ENCODE measurements at places on chromosomes 5 and 9. TPM values are rescaled to one million over a fixed set of nuclear protein-coding genes. Genes with fewer than 3 reads are reported as not detected.

DNA sequence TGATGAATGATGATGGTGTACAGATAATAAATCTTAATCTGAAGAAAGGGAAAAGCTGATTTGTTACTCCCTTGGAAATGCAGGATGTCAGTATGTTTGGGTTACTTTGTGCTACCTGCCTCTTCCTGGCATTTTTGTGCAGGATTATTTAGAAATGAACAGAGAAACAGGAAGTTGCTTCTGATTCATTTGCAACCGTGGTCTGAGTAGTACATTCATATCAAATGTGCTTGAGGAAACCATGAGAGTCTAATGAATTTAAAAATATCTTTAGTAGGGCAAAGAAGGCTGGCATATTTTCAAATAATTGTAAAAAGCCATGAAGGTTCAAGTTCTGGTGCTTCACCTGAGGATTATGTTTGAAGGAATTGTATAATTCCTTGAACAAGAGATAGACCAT lies 391.6 kb downstream of the TMEM161B start:
- H3K27me3 ChIP-seq: peaks cover 3% of the 10 kb centered on the region
- no peak overlapping the region for H3K4me3 ChIP-seq
- H3K36me3 ChIP-seq: no peaks in the 10 kb centered on the region
- no peak for DNase-seq
- H3K27ac ChIP-seq: no peak overlapping the region

DNA sequence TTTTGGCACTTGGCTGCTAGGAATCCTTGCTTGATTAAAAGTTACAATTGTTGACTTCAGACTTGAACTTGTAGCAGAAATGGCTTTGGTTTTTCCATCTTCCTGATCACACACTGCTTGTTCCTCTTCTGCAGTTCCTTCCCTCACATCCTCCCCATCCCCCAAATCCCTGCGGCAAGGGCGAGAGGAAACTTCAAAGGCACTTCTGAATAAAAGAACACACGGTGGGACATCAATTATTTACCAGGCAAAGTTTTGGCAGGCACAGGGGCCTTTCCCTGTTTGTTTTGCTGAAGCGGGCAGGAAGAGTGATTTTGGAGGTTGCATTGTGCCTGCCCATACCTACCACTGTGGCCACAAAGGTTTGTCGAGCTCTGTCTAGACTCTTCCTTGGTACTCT lies 260.9 kb downstream of the KIF4B start:
- peaks cover 8% of the 10 kb centered on the region for H3K4me1 ChIP-seq
- DNase-seq: no peak
- no peak overlapping the region for H3K4me3 ChIP-seq
- H3K27ac ChIP-seq: no peak overlapping the region
- H3K36me3 ChIP-seq: no peaks in the 10 kb centered on the region
- no peaks in the 10 kb centered on the region for H3K27me3 ChIP-seq

- H3K36me3 ChIP-seq: no peaks in the 10 kb centered on the region
- DNase-seq: no peak
- H3K27me3 ChIP-seq: peaks cover 1% of the 10 kb centered on the region
- H3K4me1 ChIP-seq: peaks cover 11% of the 10 kb centered on the region
Observed at GRCh38 chr5:127097278-127097677, 24.0 kb upstream of the C5orf63 start.

DNA sequence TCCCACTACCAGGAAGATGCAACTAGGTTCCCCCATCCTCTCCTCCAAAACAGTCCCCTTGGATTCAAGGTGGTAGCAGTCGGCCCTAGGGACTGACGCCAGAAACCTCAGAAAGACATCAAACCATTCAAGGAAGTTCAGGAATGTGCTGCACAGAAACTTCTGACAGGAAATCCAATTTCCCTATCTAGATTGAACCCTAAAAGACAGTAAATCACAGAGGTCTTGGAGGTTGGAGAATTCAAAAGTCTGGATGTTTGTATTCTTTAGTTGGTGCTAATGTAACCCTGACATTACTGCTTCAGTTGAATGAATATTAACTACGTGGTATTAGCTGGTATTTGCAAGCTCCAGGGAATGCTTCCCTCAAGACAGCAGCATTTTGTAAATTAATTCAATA lies 125.3 kb downstream of the SYK start:
- H3K4me3 ChIP-seq: no peak overlapping the region
- DNase-seq: no peak
- no peak overlapping the region for H3K27ac ChIP-seq
- no peaks in the 10 kb centered on the region for H3K27me3 ChIP-seq
- H3K4me1 ChIP-seq: no peaks in the 10 kb centered on the region

DNA sequence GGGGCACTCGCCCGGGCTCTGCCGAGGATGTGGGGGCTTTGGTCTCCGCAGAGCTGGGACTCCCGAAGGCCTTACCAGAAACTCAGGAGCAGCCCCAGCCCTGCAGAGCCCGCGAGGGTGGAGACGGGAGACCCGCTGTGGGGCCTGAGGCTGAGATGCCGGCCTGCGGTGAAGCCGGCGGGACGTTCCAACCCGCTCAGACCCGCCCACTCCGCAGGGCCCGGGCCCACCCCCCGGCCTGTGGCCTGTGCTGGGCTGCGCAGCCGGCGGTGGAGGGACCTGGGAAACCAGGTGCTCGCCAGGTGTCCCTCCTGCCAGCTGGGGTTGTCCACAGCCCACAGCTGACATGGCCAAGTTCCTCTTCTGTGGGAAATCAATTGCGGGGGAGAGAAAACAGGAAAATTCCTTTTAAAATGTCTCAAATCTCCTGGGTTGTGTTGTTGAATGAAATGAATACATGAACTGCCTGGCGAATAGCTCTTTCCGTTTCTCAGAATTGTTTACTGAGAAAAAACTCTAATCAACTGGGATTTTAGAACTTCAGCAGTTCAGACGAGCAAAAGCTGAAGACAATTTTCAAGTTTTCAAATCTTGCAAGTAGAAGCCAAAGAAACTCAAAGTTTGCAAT lies 49.0 kb upstream of the IRX4 start:
- H3K27me3 ChIP-seq: peaks cover 5% of the 10 kb centered on the region
- H3K4me1 ChIP-seq: peaks cover 2% of the 10 kb centered on the region
- H3K27ac ChIP-seq: no peak overlapping the region

The SLC45A2 gene
- total RNA-seq: 0.76 TPM

The CMBL gene
- total RNA-seq: 2.2 TPM

The LCN1 gene
- total RNA-seq: not detected

Data from glutamatergic neuron (in vitro differentiated cells).